ENCODE measurements at places on chromosomes 3 and 15. TPM values are rescaled to one million over a fixed set of nuclear protein-coding genes. Genes with fewer than 3 reads are reported as not detected.
A peak's percentile ranks its signal among the peaks of the same experiment; 100 is the strongest.

DNA sequence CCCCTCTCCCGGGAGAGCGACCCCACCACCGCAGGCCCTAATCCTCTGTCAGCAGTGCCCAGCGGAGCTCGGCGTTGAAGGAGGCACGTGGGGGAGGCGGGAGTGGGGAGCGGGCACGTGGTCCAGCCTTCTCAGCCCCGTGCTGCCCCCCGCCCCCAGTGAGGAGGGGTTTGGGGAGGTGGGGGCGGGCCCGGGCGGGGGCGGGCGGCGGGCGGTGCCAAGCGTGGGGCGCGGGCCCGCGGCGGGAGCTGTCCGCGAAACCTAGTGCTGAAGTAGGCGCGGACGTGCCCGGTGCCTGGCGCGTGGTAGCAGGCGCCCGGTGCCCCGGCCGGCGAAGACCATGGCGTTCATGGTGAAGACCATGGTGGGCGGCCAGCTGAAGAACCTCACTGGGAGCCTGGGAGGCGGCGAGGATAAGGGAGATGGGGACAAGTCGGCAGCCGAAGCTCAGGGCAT lies at the start of gene CPLX3:
Gene CPLX3, plus strand, starts transcription at position 264 of the 456 bp plus-strand sequence. Its CDS starts 77 bp downstream, at position 341.
- DNase-seq: peak; percentile 26

DNA sequence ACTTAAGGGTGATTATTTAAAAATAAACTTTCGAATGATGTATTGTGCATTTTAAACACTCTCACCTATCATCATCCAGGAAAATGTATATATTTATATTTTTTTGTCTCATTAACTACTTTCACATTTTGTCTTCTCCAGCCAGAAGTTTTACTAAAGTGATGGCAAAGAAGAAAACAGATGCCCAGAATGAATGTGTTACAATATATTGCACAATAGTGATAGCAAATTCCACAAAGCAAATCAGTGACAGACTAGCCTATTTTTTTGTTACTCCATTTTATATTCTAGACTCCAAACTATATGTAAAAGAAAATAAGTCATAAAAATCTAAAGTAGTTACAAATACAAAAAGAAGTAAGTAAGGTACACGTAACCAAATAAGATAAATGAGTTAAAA lies 414.7 kb downstream of the EPHA3 start:
- no peak for DNase-seq

DNA sequence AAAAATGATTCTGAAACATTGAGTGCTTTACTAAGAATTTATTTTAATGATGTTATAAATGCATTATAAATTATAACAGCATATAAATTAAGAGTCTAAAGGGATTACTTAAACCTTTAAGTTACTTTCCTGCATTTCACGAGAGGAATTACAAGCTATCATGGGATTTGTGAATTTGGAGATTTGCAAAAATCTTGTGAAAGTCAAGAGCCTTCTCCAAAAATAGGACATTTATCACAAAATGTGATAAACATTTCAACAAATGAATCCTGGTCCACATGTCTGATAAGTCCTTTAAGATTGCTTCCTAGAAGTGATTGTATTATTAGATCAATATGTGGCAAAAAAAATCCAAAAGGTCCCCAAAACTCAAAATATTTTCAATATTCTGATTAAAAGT lies 154.5 kb downstream of the ATP8B4 start:
- no peak for DNase-seq

- no peak for DNase-seq
These were observed 29.5 kb upstream of the TMEM115 start for GRCh38 chr3:50388720-50389413.

GRCh38 chr3:59559721-59560435 lies 510.1 kb upstream of the CFAP20DC start:
- no peak for DNase-seq

DNA sequence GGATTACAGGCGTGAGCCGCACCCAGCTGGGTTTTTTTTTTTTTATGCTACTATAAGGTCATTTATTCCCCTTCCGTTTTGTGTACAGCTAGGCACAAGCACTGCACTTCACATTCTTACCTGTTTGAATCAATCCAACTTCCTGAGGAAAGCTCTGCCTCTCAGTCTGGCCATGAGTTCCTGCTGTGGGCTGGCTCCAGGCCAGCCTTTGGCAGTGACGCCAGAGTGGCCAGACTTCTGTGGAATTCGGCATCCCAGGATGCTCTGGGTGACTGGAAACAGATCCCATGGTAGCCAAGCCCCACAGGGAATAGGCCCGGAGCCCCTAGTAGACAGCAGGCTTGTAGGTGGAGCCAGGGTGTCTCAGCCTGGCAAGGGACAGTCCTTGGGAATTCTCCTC lies 21.5 kb upstream of the TIMP4 start:
- no peak for DNase-seq

C15orf61 gene
- 9.3 TPM for total RNA-seq

SLC12A1 gene
- not detected for total RNA-seq

ZNF280D gene
- 29.1 TPM for total RNA-seq

RAB5A gene
- total RNA-seq: 91.0 TPM

Data from T-cell (primary cell).